ENCODE measurements at places on chromosomes 7 and 10.

DNA sequence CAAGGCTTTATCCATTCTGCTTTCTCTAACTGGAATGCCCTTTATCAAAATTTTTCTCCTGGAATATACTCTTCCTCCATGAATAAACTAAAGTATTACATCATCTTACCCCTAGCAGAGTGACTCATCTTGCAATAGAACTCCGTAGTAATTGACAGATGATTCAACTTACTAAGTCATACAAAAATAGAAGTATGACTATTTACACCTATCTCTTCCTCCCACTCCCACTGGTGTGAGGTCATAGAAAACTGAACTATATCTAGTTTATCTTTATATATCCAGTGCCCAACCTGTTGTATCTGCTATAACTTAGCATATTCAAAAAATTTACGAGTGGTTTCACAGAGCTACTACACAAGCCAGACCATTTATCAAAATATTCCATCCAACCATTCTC is 26.1 kb downstream of the ABCB1 start:
- no peak for DNase-seq

DNA sequence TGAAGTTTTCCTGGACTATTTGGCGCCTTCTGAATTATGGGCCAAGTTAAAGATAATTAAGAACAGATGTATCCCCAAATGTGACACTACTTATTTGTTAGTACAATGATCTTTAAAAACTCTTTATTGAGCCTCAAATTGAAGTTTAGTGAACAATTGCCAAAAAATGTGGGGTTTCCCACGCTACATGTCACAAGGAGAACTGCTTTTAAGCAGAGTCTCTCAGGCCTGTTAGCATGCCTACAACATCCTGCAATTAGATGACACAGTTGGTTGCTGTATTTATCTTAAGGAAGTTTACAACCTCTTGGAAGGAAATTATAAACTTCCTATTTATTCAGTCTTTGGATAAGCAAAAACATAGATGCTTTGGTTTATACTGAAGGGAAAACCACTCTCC is 733.0 kb downstream of the TNS3 start:
- no peak for DNase-seq

GRCh38 chr10:74824900-74825370 is 1.5 kb upstream of the KAT6B start:
- DNase-seq: no peak

GRCh38 chr10:133379801-133380666 is 972 bp downstream of the PAOX start:
- no peak for DNase-seq

GRCh38 chr7:142581341-142581740 is 167.9 kb upstream of the PRSS1 start:
- no peak for DNase-seq

DNA sequence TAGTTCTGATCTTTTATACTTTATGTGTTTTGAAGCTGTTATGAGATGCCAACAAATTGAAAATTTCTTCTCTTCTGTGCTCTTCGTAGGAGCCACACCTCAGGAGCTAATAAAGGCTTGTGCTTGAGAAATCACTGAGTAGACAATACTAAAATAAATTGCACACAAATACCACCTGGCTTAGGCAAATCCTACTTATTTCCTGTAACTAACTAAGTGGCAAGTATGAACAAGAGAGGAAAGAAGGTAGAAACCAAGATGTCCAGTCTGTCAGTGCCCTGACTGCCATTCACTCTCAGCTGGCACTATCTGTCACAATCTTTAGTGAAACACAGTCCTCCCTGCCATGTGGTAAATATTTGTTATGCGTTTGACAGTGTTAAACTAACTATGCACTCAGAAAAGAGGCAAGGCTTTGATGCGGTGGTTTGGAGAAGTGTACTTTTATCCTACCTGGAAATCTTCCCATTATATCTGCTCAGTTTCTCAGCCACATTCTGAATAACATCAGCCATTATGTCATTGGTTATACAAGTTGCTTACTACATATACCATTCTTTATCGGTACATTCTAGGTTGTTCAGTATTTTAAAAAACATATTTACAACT is 293.4 kb upstream of the VWC2 start:
- no peak for DNase-seq

DNA sequence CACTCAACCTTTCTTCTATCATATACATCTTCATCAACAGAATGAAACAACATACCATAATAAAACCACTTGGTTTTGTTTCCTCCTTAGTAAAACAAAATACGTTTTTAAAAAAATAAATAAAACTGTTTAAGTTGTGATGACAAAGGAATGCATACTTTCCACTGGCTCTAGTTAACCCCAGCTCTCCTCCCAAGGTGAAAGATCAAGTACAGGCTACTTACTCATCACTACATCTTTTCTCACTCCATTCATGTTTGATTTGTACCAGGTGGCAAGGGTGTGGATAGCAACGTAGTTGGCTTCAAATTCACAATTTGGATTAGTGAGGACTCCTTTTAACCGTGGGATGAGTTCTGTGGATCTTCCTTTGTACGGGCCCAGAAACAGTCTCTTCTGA is 14.7 kb downstream of the OGA start:
- DNase-seq: no peak

GRCh38 chr7:38020121-38020785 is 99.8 kb downstream of the EPDR1 start:
- no peak for DNase-seq

GRCh38 chr7:25636871-25637283 is 408.6 kb upstream of the NPVF start:
- DNase-seq: peak; percentile 86

GRCh38 chr7:72099784-72100183 is 312.4 kb downstream of the CALN1 start:
- no peak for DNase-seq

DNA sequence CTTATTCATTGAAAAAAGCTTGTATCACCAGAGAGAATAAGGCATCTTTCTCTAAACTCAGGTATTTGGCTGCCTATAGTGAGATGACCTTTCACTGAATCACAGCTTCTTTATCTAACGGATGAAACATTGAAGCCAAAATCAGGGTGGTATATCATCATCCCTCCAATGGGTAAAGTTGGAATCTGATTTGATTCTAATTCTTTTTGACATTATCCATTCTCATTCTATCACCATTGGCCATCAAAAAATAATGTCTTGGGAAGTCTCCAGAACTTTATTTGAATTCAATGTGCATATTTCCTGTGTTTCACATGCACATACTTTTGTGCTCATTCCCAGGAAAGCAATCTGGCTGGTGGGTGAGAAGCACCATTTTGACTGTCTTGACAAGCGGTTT is 95.2 kb downstream of the PLPP4 start:
- DNase-seq: no peak

DNA sequence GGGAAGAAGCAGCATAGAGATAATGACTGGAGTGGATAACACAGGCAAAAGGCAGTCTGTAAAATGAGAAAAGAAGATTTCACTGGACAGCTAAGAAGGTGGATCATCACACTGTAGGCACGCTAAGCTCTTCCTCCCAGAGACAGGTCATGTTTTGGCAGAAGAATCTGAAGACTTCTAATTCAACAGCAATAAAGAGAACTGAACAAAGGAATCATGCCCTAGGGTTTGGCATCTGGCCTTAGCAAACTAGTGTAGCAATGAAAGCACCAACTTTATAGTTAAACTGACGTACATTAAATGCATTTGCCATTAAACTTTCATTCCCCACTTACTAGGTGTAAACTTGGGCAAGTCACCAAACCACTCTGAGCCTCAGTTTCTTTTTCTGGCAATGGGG is 84.4 kb upstream of the SEM1 start:
- DNase-seq: no peak

DNA sequence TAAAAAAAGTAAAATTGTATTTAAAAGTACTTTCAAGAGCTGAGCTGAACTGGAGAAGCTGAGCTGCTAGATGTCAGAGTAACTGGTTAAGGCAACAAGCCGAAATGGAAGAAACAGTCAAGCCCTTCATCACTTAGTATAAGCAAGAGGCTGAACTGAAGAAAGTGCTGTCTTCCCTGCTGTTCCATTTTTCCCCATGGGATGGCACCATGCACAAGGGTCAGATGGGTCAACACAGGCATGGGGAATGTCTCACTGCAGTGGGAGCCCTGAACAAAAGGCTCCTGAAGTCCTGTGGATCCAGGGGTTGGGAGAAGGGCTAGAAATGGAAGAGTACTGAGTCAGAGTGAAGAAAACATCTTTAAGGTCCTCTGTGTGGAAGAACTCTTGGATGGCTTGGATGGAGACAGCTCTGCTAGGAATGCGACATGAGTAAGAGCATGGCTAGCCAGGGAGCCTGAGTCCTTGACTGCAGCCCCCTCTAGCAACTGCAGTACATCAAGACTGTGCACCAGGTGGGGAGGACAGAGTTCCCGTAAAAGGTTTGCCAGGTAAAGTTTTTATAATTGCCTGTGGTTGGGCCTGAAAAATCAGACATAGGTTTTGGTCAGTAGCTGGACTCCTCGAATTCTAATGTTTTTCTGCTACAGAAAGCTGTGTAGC is 348.3 kb downstream of the GPR158 start:
- DNase-seq: no peak

DNA sequence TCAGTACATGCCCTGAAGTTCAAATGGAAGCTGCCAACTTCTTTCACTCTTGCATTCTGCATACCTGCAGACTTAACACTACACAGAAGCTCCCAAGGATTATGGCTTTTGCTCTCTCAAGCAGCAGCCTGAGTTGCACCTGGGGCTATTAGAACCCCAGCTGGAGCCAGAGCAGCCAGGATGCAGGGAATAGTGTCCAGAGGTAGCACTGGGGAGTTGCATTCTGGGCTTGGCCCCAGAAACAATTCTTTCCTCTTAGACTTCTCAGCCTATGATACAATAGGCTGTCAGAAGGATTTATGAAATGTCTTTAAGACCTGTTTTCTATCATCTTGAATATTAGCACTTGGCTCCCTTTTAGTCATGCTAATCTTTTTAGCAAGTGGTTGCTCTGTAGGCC is 886.7 kb upstream of the GHITM start:
- no peak for DNase-seq

DNA sequence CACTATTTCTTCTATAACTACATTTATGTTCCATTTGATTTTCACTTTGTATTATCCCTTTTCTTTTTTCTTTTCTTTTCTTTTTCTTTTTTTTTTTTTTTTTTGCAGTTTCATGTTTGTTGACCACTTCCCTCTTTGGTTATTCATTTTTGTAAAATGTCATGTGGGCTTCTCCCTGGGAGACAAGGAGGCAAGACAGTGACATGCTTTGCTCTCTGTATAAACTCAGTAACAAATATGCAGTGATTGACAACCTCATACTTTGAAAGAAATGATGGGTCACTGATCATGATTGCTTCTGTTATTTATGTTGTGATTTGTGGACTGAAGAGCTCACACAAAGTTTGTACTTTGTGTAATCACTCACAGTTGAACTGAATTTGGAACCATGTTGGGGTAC is 90.2 kb upstream of the ABI1 start:
- no peak for DNase-seq

- no peak for DNase-seq
Observed at GRCh38 chr7:77738382-77738781, 42.1 kb downstream of the RSBN1L start.

DNA sequence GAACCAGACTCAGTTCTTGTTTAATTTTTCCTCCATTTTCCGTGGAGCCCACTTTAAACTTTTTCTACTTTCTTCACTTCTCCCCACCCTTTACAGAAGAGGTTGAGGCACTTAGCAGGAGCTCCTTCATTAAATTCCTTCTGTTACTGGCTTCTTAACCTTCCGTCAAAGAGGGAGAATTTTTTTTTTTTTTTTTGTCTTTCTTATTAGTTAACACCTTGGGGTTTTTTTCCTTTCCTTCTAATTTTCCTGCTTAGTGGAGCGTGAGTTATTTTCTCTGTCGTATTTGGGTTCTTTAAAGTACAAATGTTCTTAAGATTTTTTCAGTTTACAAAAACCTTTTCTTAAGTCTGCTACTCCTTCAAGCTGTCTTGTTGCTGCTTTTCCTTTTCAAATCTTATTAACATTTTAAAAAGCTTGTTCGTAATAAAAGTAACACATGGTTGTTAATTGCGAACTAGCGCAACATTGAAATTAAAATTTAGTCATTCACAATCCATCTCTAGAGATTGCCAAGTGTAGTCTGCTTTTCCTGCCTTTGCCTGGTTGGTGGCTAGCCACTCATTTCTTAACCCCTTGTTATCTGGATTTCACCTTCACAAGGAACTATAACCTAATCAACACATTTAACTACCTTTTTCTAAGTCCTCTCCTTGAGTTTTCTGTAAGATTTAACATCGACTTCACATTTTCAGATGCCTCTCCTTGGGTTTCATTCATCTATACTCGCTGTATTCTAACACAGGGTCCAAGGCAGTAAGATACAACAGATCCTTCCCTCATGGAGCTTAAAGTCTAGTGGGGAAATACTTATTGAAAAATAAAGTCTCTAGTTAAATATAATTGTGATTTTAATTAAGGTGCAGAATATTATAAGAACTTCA is 2.0 kb downstream of the BMPR1A start:
- DNase-seq: no peak

DNA sequence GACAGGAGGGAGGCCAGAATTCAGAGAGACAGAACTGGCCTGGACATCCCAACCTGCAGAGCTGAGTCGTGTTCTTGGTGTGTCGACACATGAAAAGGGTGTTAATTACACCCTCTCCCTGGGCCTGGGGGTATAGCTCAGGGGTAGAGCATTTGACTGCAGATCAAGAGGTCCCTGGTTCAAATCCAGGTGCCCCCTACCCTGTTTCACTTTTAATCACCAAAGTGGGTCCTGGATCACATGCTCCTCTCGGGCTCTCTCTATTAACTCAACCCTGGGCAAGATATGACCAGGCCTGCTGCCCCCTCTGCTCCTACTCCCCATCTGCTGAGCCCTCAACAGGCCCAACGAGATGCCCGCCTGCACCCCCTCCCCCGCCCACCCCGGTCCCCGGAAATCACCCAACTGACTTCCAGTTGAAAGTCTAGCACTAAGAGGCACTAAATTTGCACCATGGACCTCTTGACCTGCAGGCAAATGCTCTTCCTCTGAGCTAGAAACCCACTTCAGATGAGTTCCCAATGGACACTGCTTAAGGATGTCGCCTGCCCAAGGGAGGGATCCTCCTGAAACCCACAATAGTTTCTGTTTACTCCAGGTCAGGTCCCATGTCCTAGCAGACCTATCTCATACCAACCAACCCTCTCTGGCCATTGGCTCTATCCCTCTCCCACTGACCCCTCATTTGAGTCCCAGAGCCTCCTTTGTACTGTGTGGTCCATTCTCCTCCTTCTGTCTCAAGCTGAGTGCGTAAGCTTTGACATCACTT is 137.6 kb downstream of the ZNF467 start:
- DNase-seq: peak; percentile 43

- DNase-seq: no peak
Observed at GRCh38 chr7:149071641-149072437, 18.7 kb downstream of the ZNF786 start.

DNA sequence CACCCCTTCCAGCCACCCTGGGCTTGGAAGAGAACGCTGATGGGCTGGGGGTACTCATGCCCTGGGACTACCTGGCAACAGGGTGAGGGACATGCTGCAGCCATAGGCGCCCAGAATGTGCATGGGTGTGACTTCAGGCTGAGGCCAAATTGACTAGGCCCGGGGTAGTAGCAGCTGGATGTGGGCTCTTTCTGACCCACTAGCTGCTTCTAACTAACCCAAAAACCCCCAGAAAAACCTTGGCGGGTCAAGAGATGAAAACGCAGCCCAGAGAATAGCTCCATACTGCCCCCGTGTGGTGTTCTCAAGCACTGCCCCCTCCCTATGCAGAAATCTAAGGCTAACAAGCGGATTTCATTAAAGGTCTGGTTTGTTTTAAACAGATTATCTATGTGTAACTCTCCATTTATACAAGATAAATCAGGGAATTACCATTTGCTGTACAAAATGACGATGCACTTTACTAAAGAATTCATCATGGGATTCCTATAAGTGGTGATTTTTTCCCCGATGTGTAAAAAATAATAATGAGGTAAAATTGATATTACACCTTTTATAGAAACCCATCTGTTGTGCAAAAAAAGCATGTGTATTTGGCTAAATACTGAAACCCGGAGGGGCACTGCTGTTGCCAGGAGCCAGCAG is 4.2 kb downstream of the SMARCD3 start:
- DNase-seq: peak; percentile 38
